ENCODE measurements at places on chromosomes 6 and 20.

DNA sequence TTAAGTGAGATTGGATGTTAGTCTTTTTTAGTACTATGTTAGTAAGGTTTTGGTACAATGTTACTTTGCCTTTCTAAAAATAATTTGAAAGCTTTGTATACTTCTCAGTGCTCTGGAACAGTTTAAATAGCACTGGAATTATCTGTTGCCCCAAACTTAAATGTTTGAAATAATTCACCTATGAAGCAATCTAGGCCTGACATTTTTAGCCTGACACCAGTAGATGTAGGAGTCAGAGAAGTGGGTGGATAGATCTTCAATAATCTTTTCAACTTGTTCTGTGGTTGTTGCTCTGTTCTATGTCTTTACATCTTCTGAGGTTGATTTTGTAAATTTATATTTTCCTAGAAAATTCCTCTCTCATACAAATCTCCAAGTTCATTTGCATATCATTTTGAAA lies 103.1 kb upstream of the ADGRF1 start:
- DNase-seq = no peak

DNA sequence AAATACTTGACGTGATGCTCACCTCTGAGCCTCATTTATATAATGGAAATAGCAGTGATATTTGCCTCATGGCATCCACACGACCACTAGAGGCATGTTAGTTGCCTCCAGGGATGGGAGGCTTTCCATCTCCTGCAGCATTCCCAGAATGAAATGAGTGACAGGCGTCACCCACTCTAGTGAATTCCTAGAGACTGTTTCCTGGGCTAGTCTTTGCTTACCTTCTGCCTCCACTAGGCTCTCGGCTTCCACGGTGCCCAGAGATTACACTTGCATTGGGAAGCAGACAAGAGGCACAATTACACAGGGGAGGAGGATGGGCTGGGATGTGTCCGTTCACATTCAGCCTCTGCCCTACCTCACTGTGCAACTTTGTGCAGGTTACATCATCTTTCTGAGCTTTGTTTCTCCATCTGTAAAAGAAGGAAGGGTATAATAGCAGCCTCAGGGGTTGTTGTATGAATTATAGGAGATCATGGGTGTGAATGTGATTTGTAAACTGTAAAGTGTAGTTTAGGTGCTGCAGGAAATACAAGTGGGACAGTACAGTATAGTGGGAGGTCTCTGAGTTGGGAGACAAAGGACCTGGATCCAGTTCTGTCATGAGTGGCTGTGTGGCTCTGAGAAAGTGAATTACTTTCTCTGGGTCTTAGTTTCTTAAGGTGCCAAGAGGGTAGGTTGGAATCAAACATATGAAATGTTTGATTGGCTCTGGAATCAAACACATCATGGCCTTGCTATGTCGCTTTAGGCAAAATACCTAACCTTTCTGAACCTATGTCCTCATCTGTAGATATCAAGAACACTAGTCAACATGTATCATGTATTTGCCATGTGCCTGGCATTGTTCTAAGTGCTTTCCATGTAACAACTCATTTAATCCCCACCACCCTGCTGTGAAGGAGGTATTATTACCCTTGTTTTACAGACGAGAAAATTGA lies 3.6 kb upstream of the VSTM2L start:
- no peak for DNase-seq

- DNase-seq = no peak
Measured at GRCh38 chr20:595330-596308, 14.5 kb downstream of the TCF15 start.

GRCh38 chr20:43507150-43508080 lies at the start of gene L3MBTL1:
TSS of gene L3MBTL1 (plus strand) at chr20:43507697. CDS start at chr20:43513504, 5,807 bp downstream.
- no peak for DNase-seq

GRCh38 chr6:97594844-97595243 lies 311.8 kb upstream of the MMS22L start:
- no peak for DNase-seq

DNA sequence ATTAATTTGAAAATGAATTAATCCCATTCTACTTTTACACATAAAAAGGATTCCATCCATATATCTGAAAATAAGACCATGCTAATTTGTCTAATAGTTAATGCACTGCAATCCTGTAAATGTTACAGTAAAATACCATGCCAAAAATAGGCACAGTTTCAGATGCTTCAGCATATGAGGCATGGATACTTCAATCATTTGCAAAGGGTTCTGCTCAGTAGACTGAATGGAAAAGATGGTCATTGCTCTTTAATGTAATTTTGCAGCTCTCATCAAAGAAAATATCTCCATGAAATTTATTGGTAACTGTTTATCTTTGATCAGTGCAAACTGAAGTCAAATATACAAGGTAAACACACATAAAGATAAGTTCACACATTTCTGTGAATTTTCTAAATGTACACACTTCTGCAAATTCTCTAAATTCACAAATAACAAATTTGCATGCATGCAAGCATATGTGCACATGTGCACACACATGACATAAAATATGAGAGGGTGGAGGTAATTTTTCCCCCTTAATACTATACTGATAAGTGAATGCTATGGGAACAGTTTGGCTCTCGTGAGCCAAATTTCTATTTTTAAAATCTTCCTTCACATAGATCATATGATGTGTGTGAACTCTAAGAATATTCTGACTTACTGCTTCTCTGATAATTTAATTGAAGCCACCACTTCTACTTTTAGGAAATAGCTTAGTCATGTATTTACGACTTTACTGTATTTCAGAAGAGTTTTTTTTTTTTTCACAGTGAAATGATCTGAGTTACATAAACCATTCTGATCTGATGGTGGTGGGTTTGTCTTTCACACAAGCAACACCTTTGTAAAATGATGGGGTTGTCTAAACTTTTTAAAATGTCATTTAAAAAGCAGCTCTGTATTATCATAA lies 996.8 kb upstream of the CITED2 start:
- DNase-seq = no peak

GRCh38 chr6:56685102-56685733 lies 42.5 kb upstream of the DST start:
- no peak for DNase-seq

- DNase-seq = no peak
Measured at GRCh38 chr6:128144320-128144719, 243.5 kb upstream of the THEMIS start.

- DNase-seq = no peak
Measured at GRCh38 chr6:13303668-13304017, 24.7 kb downstream of the TBC1D7 start.

DNA sequence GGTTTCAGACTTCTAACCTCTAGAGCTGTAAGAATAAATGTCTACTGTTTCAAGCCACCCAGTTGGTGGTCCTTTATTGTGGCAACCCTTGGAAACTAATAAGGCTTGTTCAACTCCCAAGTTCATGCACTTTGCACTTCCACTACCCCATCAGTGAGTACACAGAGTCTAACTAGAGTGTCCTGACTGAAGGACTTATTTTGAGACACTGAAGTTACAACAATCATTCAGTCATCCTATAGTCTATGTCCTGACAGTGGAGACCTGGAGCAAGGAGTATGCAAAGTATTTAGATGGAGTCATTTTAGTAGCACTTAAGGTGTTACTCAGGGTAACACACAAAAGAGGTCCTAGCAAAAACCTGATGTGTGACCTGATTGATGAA lies 62.6 kb downstream of the VGLL2 start:
- no peak for DNase-seq

- no peak for DNase-seq
Measured at GRCh38 chr6:49913636-49914375, 47.5 kb upstream of the CRISP1 start.

GRCh38 chr20:4997222-4997621 lies 4.1 kb downstream of the SLC23A2 start:
- no peak for DNase-seq

GRCh38 chr6:128641703-128642102 lies 121.3 kb upstream of the PTPRK start:
- DNase-seq = no peak
